ENCODE measurements at places on chromosomes 6 and 20. TPM values are rescaled to one million over a fixed set of nuclear protein-coding genes. Genes with fewer than 3 reads are reported as not detected.
A peak's percentile ranks its signal among the peaks of the same experiment; 100 is the strongest.

Gene PI3
- 1.0 TPM for total RNA-seq

Gene LAMA2
- 153 TPM for total RNA-seq

Gene SPATA2
- total RNA-seq = 6.4 TPM

Gene DNAH8
- total RNA-seq = not detected

Gene TMEM170B
- total RNA-seq = 5.4 TPM

GRCh38 chr6:15491986-15492269 is 170.9 kb downstream of the DTNBP1 start:
- H3K27ac ChIP-seq = no peak overlapping the region
- no peaks in the 10 kb centered on the region for H3K27me3 ChIP-seq
- no peak overlapping the region for H3K4me3 ChIP-seq
- peaks cover 14% of the 10 kb centered on the region for H3K36me3 ChIP-seq

GRCh38 chr6:158941246-158941645 is 58.8 kb downstream of the RSPH3 start:
- peaks cover 12% of the 10 kb centered on the region for H3K4me1 ChIP-seq
- no peak for DNase-seq
- H3K27me3 ChIP-seq = no peaks in the 10 kb centered on the region
- H3K4me3 ChIP-seq = no peak overlapping the region

GRCh38 chr6:84762220-84763002 is 2.0 kb downstream of the TBX18 start:
- H3K27me3 ChIP-seq = peaks cover 45% of the 10 kb centered on the region
- peak overlapping the region; percentile 94 for H3K27ac ChIP-seq
- H3K4me3 ChIP-seq = peak overlapping the region; percentile 69

DNA sequence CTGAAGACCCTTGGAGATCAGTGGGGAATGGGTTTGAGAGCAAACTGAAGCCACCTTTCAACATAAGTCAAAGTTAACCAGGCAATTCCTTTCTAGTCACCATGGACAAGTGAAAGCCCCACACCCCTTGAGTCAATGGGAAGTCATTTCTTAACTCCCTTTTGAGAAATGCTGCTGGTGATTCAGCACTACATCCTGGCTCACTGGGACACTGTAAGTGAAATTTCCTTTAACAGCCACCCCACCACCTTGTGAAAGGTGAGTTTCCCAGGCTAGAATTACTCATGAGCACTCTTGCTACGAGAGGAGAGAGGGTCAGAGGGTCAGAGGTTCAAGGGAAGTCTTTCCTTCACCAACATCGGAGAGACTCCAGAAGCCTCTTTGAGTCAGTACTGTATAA is 93.3 kb upstream of the MARCKS start:
- H3K27me3 ChIP-seq = no peaks in the 10 kb centered on the region
- no peak overlapping the region for H3K27ac ChIP-seq
- DNase-seq = no peak
- no peaks in the 10 kb centered on the region for H3K4me1 ChIP-seq
- H3K36me3 ChIP-seq = no peaks in the 10 kb centered on the region

DNA sequence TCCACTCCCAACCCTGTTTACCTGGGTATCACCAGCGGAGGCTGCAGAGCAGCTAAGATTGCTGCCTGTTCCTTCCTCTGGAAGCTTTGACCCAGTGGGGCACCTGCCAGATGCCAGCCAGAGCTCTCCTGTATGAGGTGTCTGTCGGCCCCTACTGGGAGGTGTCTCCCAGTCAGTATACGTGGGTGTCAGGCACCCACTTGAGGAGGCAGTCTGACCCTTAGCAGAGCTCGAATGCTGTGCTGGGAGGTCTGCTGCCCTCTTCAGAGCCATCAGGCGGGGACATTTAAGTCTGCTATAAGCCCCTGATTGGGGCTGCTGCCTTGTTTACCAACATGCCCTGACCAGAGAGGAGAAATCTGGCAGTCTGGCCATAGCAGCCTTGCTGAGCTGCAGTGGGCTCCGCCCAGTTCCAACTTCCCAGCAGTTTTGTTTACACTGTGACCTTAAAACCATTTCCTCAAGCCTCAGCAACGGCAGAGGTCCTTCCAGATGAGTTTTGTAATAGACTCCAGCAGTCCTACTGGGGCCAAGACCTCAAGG is 2.8 kb downstream of the RAET1E start:
- H3K27ac ChIP-seq = peak overlapping the region; percentile 61
- H3K36me3 ChIP-seq = no peaks in the 10 kb centered on the region
- H3K4me3 ChIP-seq = no peak overlapping the region
- H3K4me1 ChIP-seq = peaks cover 33% of the 10 kb centered on the region
- no peaks in the 10 kb centered on the region for H3K27me3 ChIP-seq

DNA sequence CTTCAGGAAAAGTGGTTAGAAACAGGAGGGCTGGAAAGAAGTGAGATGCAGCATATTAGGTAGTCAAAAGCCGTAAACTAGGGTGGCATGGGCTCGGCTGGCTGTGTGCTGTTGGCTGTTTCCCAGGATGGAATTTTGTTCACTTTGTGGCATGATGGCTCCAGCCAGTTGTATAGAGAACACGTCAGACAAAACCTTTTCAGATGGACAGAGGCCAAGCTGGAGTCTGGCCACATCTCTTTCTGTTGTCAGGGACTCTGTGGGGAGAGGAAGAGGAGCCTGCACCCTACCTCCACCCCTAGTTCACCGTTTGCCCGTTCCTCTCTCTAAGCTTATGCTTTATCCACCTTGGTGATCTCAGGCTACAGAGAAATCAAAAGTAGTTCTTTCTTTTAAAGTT is 22.0 kb downstream of the C6orf89 start:
- H3K36me3 ChIP-seq = peaks cover 6% of the 10 kb centered on the region
- no peak overlapping the region for H3K4me3 ChIP-seq
- no peaks in the 10 kb centered on the region for H3K27me3 ChIP-seq
- H3K4me1 ChIP-seq = peaks cover 44% of the 10 kb centered on the region
- peak overlapping the region; percentile 74 for H3K27ac ChIP-seq

GRCh38 chr20:3815703-3816315 is 4.5 kb upstream of the AP5S1 start:
- H3K4me1 ChIP-seq = peaks cover 37% of the 10 kb centered on the region
- H3K36me3 ChIP-seq = no peaks in the 10 kb centered on the region
- H3K27me3 ChIP-seq = no peaks in the 10 kb centered on the region
- H3K27ac ChIP-seq = no peak overlapping the region
- DNase-seq = peak; percentile 60
- H3K4me3 ChIP-seq = no peak overlapping the region

DNA sequence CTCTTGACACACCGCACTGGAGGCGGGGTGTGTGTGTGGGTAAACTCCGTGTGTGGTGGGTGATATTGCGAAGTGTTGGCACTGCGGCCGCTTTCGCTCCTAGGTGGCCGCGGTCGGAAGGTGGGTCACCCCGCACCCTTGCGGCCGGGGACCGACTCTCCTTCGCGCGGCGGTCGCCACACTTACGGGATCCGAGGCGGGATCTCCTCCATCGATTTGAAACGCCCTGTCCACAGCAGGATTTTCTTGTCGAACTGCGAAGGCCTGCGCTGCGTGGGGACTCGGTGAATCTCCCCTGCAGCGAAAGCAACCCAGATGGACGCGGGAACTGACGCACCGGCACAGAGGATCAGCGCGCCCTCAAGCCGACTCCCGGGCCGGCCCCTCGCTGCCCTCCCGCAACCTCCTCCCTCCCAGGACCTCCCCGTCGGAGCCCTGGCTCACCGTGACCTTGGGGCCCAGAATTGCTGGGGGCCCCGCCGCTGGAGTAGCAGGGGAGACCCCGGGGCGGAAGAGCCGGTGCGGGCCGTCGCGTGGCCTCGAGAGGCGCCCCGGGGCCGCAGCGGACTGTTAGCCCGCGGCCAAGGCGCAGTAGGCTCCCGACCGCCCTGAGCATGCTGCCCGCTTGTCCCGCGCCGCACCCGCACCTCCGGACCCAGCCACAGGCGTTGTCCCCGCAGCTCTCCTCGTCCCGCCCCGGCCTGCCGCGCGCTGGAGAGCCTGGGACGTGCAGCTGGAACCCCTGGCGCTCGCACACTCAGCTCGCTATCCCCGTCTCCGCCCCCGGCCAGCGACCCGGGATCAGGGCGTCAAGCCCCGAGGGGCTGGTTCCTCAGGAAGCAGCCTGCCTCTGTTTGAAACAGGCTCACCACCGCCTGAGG is at the start of gene FAM162B:
Gene FAM162B (minus strand): TSS at position 759 of the 881 bp plus-strand sequence. CDS start 143 bp downstream, at position 616.
- H3K27me3 ChIP-seq = peaks cover 27% of the 10 kb centered on the region
- peak within 1 kb of the TSS; percentile 69 for H3K27ac ChIP-seq
- H3K4me1 ChIP-seq = peaks cover 18% of the 10 kb centered on the region
- no peaks in the 10 kb centered on the region for H3K36me3 ChIP-seq
- no peak for DNase-seq

- no peak overlapping the region for H3K27ac ChIP-seq
- no peaks in the 10 kb centered on the region for H3K36me3 ChIP-seq
- H3K27me3 ChIP-seq = no peaks in the 10 kb centered on the region
- no peak overlapping the region for H3K4me3 ChIP-seq
- DNase-seq = no peak
Measured at GRCh38 chr6:54935739-54936138, 89.2 kb downstream of the FAM83B start.

DNA sequence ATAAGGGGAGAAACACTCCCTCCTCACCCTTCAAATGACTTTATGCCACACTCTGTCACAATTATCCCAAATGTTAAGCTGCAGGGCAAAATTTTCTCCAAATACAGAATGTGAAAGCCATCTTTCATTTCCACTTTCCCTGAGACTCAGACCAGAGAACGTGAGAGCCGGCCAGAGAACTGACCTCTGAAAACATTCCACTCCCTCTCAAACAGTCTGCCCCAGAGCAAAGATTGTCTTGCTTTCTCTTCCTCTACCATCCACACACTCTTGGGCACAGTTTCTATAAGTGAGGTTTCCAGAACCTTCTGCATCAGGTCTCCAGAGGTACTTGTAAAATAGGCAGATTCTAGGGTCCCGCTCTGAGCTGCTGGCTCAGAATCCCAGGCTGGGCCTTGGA is 278.1 kb downstream of the FRK start:
- H3K27ac ChIP-seq = no peak overlapping the region
- H3K4me1 ChIP-seq = peaks cover 16% of the 10 kb centered on the region
- H3K4me3 ChIP-seq = no peak overlapping the region
- no peak for DNase-seq
- no peaks in the 10 kb centered on the region for H3K27me3 ChIP-seq

DNA sequence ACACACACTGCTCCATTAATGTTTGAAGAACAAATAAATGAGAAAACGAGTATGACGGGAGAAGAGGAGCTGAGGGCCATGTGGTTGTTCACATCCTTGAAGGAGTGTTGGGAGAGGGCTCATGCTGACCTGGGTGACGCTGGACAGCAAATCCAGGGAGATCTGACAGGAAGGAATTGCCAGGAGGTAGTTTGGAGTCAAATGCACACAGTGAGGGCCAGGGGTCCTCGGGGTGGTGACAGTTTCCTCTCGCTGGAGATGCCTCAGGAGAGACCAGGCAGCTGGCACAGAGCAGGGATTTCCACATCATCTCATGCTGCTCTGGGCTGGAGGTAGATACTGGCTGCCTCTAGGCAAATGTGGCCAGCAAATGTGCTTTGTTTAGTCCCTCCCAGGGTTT is 2.0 kb upstream of the TMEM181 start:
- H3K27me3 ChIP-seq = no peaks in the 10 kb centered on the region
- H3K4me1 ChIP-seq = peaks cover 28% of the 10 kb centered on the region
- H3K4me3 ChIP-seq = no peak overlapping the region
- H3K36me3 ChIP-seq = no peaks in the 10 kb centered on the region
- no peak for DNase-seq

- H3K4me1 ChIP-seq = no peaks in the 10 kb centered on the region
- H3K36me3 ChIP-seq = no peaks in the 10 kb centered on the region
- no peaks in the 10 kb centered on the region for H3K27me3 ChIP-seq
- no peak overlapping the region for H3K4me3 ChIP-seq
- DNase-seq = no peak
Measured at GRCh38 chr6:54646951-54647664, 199.5 kb upstream of the FAM83B start.

GRCh38 chr20:617934-618690 is 8.0 kb upstream of the TCF15 start:
- no peak overlapping the region for H3K4me3 ChIP-seq
- DNase-seq = no peak
- H3K27ac ChIP-seq = no peak overlapping the region
- no peaks in the 10 kb centered on the region for H3K27me3 ChIP-seq
- H3K36me3 ChIP-seq = no peaks in the 10 kb centered on the region

DNA sequence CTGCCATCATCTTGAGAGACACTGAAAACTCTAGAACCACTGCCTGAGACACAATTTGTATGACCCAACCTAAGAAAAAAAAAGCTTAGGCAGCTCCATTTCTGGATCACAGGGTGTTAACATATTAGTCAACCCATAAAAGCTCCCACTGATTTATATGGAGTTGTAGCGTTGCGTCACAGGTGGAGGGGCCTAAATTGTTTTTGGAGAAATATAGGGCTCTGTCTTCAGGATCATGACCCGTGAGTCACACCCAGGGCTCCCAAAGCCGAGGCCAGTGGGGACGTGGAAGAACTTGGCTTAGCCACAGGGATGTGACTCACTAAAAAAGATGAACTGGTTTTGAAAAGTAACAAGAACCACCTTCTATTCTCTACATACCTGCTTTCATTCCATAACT is 116.5 kb upstream of the BMP2 start:
- H3K27me3 ChIP-seq = no peaks in the 10 kb centered on the region
- no peak overlapping the region for H3K4me3 ChIP-seq
- H3K36me3 ChIP-seq = no peaks in the 10 kb centered on the region
- H3K27ac ChIP-seq = no peak overlapping the region
- H3K4me1 ChIP-seq = no peaks in the 10 kb centered on the region
- DNase-seq = no peak

- no peak overlapping the region for H3K4me3 ChIP-seq
- DNase-seq = no peak
- H3K27ac ChIP-seq = no peak overlapping the region
- H3K4me1 ChIP-seq = no peaks in the 10 kb centered on the region
- no peaks in the 10 kb centered on the region for H3K36me3 ChIP-seq
Measured at GRCh38 chr6:12973386-12973785, 256.8 kb downstream of the PHACTR1 start.

DNA sequence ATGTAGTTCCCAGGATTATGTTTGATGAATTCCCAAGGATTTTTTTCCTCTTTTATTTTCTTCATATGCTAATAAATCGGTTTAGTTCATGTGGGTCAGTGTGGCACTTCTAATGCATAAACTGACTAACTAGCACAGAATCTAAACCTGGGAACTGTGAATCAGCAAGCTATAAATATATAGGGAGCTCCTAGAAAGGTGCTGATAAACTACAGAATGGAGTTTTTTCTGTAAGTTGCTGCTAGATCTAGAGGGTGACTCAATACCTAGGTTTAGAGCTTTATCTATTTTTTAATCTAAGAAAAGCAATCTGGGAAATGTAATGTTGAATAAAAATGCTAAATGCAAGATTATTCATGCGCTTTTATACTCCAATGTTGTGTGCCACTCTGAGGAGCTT is 118.8 kb upstream of the PTCHD4 start:
- H3K4me3 ChIP-seq = no peak overlapping the region
- no peaks in the 10 kb centered on the region for H3K27me3 ChIP-seq
- no peaks in the 10 kb centered on the region for H3K4me1 ChIP-seq
- DNase-seq = no peak
- H3K36me3 ChIP-seq = no peaks in the 10 kb centered on the region
- H3K27ac ChIP-seq = no peak overlapping the region

DNA sequence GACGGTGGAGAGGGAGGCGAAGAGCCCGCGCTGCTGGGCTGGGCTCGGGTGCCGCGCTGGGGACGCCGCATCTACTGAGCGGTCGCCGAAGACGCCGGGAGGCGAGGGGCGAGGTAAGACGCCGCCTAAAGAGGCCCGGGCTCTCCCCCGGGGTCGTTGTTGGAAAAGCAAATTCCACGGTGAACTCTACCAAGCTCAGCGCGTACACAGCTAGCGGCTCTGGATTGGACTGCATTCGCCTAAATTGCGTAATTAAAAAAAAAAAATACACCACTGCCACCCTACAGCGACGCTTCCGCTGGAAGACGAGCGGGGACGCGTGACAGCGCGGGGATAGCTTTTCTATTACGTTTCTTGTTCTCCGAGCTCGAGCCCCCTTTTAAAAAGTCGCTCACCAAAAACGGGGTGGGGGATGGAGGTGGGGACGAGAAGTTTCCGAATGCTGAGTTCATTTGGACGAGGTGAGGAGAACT is 92.0 kb upstream of the PRDM1 start:
- H3K4me3 ChIP-seq = peak overlapping the region; percentile 68
- H3K27ac ChIP-seq = peak overlapping the region; percentile 56
- DNase-seq = no peak
- H3K27me3 ChIP-seq = peaks cover 52% of the 10 kb centered on the region
- peaks cover 20% of the 10 kb centered on the region for H3K4me1 ChIP-seq
